ENCODE measurements at places on chromosomes 2 and 18. TPM values are rescaled to one million over a fixed set of nuclear protein-coding genes. Genes with fewer than 3 reads are reported as not detected.

GRCh38 chr2:70752396-70752795 is 15.6 kb downstream of the ADD2 start:
- DNase-seq = no peak

Gene FAM124B
- 0.38 TPM for total RNA-seq

DNA sequence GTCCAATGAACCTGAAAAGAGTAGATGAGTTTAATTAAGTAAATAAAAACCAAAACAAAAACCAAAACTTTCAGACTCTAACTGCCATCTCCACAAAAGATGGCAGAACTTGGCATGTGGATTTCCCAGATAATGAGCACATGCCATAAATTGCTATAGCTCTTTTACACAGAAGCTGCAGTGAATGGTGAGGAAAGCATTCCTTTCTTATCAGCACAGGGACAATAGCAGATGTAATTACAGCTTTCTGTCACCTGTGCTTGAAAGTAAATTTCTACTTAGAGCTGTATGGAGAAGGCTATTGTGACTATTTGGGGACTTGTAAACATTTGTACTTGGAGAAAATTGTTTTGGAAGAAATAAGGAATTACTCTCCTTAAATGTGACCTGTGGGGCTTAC is 378.4 kb downstream of the RPRM start:
- no peak for DNase-seq

- no peak for DNase-seq
Observed at GRCh38 chr2:38442643-38443541, 65.8 kb upstream of the ATL2 start.

DNA sequence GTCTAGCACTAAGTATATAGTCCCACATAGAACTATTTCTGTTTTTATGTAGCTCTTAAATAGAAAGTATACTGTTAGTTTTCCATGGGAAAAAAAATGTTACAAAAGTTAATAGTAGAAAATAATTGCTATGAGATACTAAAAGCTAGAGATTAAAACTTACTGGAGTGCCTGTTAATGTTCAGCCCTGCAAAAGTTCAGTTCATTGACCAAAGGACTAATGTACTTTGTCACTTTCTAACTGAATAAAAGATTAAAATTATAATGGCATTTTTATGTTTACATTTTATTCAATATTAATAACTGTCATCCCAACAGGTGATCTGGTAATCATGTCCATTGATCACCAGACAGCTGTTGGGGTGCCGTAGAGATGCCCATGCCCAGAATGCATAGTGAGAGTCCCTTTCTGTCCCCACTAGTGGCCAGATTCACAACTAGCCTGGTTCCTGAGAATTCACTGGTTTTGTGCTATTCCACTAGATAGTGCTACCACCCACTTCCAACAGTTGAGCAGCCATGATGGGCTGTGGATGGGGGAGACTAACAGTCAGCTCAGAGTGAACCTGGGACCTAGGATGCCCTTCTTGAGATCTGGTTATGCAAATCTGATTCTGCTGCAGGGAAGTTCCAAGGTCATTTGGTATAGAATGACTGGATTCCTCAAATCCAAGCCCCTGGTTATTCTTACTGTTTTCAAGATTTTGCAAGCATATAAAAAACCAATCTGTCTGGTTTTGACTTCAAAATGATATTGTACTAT is 57.8 kb downstream of the AFTPH start:
- no peak for DNase-seq

Gene CD226
- total RNA-seq = 0.79 TPM
